ENCODE measurements at places on chromosomes 1 and 21. TPM values are rescaled to one million over a fixed set of nuclear protein-coding genes. Genes with fewer than 3 reads are reported as not detected.

DNA sequence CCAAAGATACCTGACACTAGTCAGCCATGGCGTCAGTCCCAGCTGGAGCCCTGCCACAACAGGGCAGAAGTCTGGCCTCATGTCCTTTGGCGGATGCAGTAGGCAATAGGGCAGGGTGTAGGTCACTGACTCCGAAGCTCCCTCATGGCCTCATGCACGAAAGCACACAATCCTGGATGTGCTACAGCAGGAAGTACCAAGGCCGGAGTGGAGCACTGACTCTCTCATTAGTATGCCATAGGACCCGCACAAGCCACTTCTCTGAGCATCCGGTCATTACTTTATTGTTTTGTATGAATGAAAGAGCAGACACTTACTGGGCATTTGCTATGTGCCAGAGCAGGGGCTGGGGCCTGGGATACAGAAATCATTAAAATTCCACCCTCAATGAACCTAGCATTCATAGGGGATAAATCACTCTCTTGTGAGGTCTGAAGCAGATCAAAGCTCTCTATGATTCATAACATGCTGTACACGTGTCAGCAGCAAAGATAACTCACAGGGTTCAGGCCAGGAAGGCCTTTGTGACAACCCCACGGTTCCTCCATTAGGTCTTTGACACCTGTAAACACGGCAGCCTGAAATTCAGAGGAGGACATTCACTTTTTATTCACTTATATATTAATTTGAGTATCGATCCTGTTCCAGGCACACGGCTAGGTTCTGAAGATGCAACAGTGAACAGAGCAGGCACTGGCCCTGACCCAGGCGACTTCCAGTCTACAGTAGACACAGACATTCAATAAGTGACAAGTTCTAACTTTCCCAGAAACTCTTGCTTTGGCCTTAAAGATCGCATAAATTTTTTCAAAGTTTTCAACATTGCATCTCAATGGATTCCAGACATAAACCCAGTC lies 357.9 kb upstream of the USP24 start:
- H3K4me3 ChIP-seq, result no peak overlapping the region
- no peaks in the 10 kb centered on the region for H3K4me1 ChIP-seq
- DNase-seq, result no peak
- H3K27ac ChIP-seq, result no peak overlapping the region

The SERINC2 gene
- 32.3 TPM for total RNA-seq

The MROH9 gene
- 1.2 TPM for total RNA-seq

The DCDC2B gene
- 3.2 TPM for total RNA-seq

DNA sequence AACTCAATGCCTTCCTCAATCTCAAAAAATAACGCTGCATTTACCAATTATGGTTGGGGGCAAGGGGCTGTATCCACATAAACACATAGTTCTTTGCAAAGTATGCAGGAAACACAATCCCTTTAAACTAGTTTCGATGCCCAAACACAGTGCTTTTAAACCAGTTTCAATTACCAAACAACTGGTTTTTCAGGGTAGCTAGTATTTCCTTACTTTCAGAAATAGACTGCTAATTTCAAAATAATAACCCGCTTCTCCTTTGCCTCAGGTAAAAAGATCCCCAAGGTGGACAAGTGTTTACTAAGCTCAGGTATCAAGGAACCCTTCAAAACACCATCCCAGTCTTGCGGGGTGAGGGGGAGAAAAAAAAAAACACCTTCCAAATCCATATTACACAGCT lies 2.8 kb downstream of the SIPA1L2 start:
- peaks cover 55% of the 10 kb centered on the region for H3K4me1 ChIP-seq
- H3K4me3 ChIP-seq, result no peak overlapping the region
- H3K27me3 ChIP-seq, result no peaks in the 10 kb centered on the region
- no peaks in the 10 kb centered on the region for H3K36me3 ChIP-seq
- no peak overlapping the region for H3K27ac ChIP-seq

DNA sequence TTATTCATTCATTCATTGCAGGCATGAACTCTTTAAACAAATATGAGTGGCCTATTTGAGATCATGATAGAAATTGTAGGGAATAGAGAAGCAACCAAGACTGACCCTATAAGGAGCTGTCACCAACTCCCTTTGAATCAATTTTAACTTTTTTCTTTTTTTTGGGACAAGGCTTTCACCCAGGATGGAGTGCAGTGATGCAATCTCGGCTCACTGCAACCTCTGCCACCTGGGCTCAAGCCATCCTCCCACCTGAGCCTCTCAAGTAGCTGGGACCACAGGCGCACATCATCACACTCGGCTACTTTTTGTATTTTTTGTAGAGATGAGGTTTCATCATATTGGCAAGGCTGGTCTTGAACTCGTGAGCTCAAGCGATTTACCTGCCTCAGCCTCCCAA lies 17.1 kb upstream of the ATP5PO start:
- no peak for DNase-seq
- H3K27me3 ChIP-seq, result no peaks in the 10 kb centered on the region
- H3K4me1 ChIP-seq, result peaks cover 18% of the 10 kb centered on the region

DNA sequence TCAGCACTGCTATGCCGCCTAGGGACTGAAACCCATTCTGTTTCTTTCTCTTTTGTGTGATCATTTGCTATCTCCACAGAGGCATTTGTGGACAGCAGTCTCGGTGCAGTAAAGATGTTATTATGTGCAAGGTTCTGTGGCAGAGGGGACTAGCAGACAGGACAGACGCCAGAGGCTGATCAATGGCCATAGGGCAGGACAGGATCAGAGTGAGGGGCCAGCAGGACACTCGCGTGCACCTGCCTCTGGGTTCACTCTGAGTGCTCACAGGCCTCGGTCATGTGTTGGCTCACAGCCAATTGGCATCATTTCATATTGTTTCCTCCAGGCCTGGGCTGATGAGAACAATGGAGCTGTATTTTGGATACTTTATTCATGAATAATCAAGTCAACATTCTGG lies 212.6 kb downstream of the TGFB2 start:
- H3K27ac ChIP-seq, result no peak overlapping the region
- H3K4me1 ChIP-seq, result peaks cover 8% of the 10 kb centered on the region
- DNase-seq, result no peak
- H3K27me3 ChIP-seq, result no peaks in the 10 kb centered on the region
- no peaks in the 10 kb centered on the region for H3K36me3 ChIP-seq

DNA sequence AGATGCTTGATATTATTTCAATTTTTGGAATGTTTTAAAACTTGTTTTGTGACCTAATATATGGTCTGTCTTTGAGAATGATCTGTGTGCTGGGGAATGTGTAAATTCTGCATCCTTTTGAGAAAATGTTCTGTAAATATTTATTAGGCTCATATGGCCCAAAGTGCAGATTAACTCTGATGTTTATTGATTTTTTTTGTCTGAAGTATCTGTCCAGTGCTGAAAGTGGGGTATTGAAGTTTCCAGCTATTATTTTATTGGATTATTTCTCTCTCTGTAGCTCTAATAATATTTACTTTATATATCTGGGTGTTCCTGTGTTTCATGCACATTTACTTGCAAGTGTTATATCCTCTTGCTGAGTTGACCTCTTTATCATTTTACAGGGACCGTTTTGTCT lies 1397.2 kb downstream of the PLA2G4A start:
- no peak overlapping the region for H3K4me3 ChIP-seq
- no peaks in the 10 kb centered on the region for H3K27me3 ChIP-seq
- no peak overlapping the region for H3K27ac ChIP-seq
- no peaks in the 10 kb centered on the region for H3K4me1 ChIP-seq

The OR6K3 gene
- total RNA-seq, result 2.2 TPM

The IVL gene
- total RNA-seq, result 0.24 TPM

- peaks cover 4% of the 10 kb centered on the region for H3K4me1 ChIP-seq
- no peak for DNase-seq
- no peak overlapping the region for H3K4me3 ChIP-seq
- H3K36me3 ChIP-seq, result no peaks in the 10 kb centered on the region
- H3K27ac ChIP-seq, result no peak overlapping the region
- H3K27me3 ChIP-seq, result no peaks in the 10 kb centered on the region
These were observed 169.1 kb downstream of the C1orf21 start for GRCh38 chr1:184555665-184556641.

The ACTL8 gene
- total RNA-seq, result not detected

DNA sequence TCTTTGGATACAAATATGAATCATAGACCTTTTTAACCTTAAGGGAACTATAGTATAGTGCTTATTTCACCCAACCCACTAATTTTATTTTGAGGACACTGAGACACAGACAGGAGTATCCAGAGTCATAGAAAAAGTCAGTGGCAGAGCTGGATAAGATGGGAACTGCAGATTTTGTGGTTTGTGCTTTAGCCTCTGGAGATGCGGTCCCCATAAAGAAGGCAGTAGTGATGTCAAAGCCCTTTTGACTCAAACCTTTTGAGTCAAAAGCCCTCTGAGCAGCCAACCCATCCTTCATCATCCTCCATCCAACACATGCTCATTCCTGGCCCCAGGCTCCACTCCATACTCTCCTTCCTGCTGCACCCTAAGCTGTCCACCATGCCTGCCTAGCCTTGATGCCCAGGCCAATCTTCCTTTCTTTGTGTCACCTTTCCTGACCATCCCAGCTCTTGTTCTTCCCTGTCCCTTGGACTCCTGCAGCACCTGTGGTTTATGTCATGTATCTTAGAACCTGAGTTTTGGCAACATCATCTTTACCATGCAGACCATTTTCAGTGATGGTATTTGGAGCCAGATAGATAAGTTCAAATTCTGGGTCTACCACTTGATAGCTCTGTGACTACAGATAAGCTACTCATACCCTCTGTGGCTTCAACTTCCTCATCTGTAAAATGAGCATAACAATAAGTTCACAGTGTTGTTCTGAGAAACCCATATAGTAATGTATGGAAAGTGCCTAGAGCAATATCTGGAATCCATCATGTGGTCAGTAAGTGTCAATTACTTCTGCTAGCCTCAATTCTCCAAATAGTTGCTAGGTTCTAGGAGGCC lies 20.1 kb downstream of the SLAMF1 start:
- H3K4me3 ChIP-seq, result no peak overlapping the region
- no peaks in the 10 kb centered on the region for H3K36me3 ChIP-seq
- H3K27ac ChIP-seq, result no peak overlapping the region
- peaks cover 30% of the 10 kb centered on the region for H3K4me1 ChIP-seq

GRCh38 chr1:203931953-203932352 lies 70.6 kb downstream of the SNRPE start:
- no peak overlapping the region for H3K27ac ChIP-seq
- H3K36me3 ChIP-seq, result no peaks in the 10 kb centered on the region
- H3K4me1 ChIP-seq, result no peaks in the 10 kb centered on the region
- peaks cover 4% of the 10 kb centered on the region for H3K27me3 ChIP-seq

DNA sequence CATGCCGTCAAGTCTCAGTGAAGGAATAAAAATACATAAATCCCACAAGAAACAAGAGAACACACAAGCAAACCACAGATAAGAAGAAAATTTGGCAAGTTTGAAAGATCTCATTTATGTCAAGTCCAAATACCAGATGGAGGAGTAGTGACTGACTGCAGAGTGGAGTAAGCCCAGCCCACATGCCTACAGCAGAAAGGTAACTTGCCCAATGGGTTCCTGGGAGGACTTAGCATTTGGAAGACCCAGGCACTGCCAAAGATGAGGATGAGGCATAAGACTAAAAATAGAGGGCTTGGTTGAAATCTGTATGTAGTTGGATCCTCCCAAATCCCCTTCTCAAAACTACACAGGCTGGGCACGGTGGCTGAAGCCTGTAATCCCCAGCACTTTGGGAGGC lies 70.8 kb downstream of the ZNF648 start:
- no peak overlapping the region for H3K4me3 ChIP-seq
- no peaks in the 10 kb centered on the region for H3K36me3 ChIP-seq

- H3K4me3 ChIP-seq, result no peak overlapping the region
- H3K4me1 ChIP-seq, result peaks cover 23% of the 10 kb centered on the region
- H3K27me3 ChIP-seq, result peaks cover 28% of the 10 kb centered on the region
- no peak overlapping the region for H3K27ac ChIP-seq
- no peaks in the 10 kb centered on the region for H3K36me3 ChIP-seq
These were observed 16.9 kb upstream of the SAMD11 start for GRCh38 chr1:906600-907420.

DNA sequence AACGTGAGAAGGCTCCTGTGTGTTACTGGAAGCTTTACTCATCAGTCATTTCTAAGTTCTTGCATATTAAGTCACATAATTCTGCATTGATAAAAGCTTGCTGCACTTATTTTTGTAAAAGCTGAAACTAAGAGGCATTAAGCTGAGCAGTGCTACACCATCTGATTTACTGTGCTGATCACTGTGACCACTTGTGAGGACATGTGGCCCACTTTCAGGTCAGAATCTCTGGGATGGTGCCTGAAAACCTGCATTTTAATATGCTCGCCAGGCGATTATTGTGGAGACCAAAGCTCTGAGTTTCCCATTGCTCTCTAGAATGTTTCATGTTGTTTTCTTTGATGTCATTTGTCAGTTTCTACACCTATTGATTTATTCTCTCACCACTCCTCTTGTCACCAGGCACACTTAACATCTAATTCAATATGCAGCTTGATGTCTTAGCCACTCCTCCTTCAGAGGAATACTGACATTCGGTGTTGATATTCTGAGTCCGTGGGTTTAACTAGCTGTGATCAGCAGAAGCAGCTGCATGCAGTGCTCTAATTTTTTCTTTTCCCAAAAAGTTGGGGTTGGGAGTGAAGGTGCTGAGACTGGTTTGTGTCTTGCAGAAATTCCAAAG lies 85.3 kb downstream of the RAVER2 start:
- no peak overlapping the region for H3K4me3 ChIP-seq
- H3K4me1 ChIP-seq, result peaks cover 4% of the 10 kb centered on the region
- H3K36me3 ChIP-seq, result peaks cover 43% of the 10 kb centered on the region
- H3K27ac ChIP-seq, result no peak overlapping the region

The RHOU gene
- total RNA-seq, result 22.9 TPM

- H3K27me3 ChIP-seq, result peaks cover 10% of the 10 kb centered on the region
- no peak overlapping the region for H3K4me3 ChIP-seq
- H3K27ac ChIP-seq, result no peak overlapping the region
These were observed 44.6 kb upstream of the CLDN14 start for GRCh38 chr21:36524477-36524876.

The TMEM61 gene
- 2.7 TPM for total RNA-seq

DNA sequence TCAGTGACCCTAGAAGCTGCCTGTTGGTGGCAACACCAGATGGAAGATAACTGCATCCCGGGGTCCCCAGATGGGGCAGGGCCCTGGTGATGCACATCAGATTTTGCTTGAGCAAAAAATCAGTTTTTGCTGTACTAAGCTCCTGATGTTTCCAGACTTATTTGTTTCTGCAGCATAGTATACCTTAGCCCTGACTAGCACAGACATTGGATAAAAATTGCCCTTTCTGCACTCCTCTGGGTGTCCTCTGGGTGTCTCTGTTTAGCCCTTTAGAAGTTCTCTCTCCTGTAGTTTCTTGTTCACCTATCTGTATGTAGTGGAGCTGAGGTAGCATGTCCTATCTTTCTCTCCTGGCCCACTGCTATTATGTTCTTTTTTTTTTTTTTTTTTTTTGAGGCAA lies 30.3 kb upstream of the PLA2G2C start:
- H3K4me3 ChIP-seq, result no peak overlapping the region
- no peaks in the 10 kb centered on the region for H3K36me3 ChIP-seq
- no peak overlapping the region for H3K27ac ChIP-seq
